ENCODE measurements at places on chromosomes 3 and 15. TPM values are rescaled to one million over a fixed set of nuclear protein-coding genes. Genes with fewer than 3 reads are reported as not detected.

DNA sequence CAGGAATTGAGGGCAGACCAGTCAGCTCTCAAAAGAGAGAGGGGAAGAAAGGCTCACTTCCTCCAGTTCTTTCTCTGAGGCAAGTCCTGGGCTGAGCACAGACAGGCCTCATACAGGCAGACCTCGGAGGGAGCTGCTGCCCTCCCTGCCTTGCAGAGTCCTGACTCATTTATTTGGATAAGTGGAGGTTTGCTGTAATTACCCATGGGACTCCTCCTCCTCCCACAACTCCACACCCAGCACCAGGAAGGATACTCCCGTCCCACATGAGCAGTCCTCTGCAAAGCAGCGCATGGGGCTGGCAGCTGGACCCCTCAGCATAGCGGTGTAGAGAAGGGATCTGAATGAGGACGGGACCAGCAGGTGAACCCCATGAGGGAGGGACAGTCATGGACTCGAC, 13.4 kb upstream of the SCN10A start:
- DNase-seq, result no peak

GRCh38 chr3:149276619-149277018, 55.0 kb upstream of the CP start:
- no peak for DNase-seq

- DNase-seq, result no peak
These were observed 294.2 kb upstream of the TBL1XR1 start for GRCh38 chr3:177491296-177492032.

- DNase-seq, result no peak
These were observed 299.2 kb upstream of the THRB start for GRCh38 chr3:24793896-24794295.

DNA sequence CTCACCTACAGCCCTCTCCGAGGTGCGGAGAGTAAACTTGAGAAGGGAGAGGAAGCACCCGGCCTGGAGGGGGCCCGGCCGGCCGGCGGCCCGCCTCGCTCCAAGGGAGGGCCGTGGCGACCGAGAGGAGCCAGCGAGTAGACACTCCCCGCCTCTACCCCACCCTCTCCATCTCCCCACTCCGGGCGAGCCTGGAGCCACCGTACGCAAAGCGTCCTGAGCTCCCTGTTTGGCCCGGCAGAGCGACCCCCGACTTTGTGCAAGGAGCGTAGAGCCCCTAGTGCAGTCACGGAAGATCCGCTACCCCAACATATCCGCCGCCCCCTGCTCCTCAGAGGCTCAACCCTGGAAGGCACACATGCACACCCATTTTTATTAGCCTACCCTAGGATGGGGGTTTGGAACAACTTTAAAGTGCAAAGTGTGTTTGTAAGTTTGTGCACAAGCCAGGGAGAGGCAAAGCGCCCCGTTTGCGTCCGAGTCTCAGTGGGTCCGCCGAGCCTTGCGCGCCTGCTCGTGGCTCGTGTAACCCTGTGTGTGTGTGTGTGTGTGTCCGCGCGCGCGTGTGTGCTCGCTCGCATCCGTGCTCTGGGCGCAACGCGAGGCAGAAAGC, 508 bp upstream of the SMAD6 start:
- peak; percentile 43 for DNase-seq

- peak; percentile 32 for DNase-seq
These were observed 406 bp upstream of the MPI start for GRCh38 chr15:74889390-74889882.

CADM2 gene
- not detected for total RNA-seq

NTRK3 gene
- total RNA-seq, result not detected

ABI3BP gene
- not detected for total RNA-seq

FAM107A gene
- total RNA-seq, result not detected

Data from activated CD4-positive, alpha-beta memory T cell treated with anti-CD3 and anti-CD28 coated beads, Interleukin-2, amount 10 ng/mL, durations not matched to agents 7 days and 5 days (primary cell).